ENCODE measurements at places on chromosomes 2 and 18.

DNA sequence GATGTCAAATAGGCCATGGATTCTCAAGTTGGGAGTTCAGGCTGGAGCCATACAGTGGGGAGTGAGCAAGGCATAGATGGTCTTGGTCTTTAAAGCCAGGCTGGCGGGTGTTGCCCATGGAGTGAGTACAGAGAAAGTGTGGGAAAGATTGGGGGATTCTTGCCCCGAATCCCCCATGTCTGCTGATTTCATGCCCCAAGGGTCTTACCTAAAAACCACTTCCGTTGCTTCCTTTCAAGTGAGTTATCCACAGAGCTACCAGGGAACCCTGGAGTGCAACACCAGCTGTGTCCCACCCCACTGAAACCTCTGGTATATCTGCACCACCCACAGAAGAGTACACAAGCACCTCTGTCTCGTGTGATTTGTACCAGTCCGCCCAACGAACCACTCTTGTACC is 31.4 kb downstream of the FHOD3 start:
- DNase-seq = no peak

DNA sequence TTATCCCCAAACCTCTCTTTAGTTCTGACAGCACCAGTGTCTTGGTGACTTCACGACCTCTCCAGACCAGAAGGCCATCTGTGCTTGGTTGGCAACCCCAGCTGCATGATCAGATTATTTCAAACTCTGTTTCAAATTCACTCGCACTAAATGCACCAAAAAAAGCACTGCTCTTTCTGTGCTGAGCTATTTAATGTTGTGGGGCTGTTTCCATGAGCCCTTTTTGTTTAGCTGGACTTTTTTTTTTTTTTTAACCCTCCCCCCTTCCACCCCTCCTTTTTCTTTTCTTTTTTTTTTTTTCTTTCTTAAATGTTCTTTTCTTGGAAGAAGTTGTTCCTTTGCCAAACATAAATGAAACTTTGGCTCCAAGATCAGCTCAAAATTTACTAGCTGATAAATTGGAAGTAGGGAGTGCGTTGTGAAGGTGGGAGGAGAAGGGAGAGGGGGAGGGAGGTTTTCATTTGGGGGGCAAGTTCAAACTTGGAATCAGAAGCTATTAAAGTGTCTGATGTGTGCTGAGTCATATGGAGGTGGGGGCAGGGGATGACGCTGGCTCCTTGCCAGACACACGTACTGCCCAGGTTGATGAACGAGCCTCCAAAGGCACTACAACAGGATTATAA is 543.0 kb upstream of the TNP1 start:
- DNase-seq = no peak

- DNase-seq = peak; percentile 22
Observed at GRCh38 chr2:189698020-189698887, 23.8 kb downstream of the ANKAR start.

- DNase-seq = no peak
Observed at GRCh38 chr2:58710795-58711279, 469.7 kb upstream of the FANCL start.

DNA sequence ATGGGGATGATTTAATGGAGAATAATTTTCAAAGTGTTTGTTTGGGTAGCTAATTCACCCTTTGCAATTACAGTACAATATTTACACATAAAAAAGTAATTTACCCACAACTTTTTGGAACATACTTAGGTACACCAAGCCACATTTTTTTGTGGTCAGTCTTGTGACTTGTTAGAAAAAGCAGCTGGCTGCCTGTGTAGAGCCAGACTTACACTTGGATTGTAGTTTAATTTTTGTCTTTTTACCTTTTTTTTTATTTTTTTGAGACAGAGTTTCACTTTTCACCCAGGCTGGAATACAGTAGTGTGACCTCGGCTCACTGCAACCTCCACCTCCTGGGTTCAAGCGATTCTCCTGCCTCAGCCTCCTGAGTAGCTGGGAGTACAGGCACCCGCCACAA is 45.4 kb downstream of the RALBP1 start:
- no peak for DNase-seq

DNA sequence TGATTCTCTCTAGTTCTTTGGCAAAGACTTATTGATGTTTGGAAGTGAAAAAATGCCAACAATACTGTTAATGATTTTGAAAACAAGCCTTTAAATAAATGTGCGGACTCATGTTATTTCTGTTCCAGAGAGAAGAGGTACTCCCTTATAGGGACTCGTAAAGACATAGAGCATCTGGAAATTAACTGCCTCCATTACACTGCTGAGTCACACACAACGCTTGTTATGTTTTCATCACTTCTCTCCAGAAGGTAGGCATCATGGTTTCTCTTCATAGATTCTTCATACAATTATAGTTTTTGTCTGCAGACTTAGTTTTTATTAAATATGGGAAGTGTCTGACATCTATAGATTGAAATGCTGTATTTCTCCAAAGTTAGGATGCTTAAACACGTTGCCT is 302.5 kb upstream of the EPC2 start:
- DNase-seq = no peak

GRCh38 chr2:161571051-161571429 is 53.2 kb upstream of the SLC4A10 start:
- no peak for DNase-seq

- DNase-seq = no peak
Observed at GRCh38 chr2:47236503-47237215, 81.6 kb upstream of the STPG4 start.

- no peak for DNase-seq
Observed at GRCh38 chr2:203649176-203649814, 57.1 kb upstream of the CD28 start.

- DNase-seq = no peak
Observed at GRCh38 chr2:196887431-196887830, 39.1 kb downstream of the PGAP1 start.

- no peak for DNase-seq
Observed at GRCh38 chr2:163697846-163698637, 37.8 kb downstream of the FIGN start.

GRCh38 chr2:52810460-52810859 is 957.1 kb upstream of the CHAC2 start:
- no peak for DNase-seq

DNA sequence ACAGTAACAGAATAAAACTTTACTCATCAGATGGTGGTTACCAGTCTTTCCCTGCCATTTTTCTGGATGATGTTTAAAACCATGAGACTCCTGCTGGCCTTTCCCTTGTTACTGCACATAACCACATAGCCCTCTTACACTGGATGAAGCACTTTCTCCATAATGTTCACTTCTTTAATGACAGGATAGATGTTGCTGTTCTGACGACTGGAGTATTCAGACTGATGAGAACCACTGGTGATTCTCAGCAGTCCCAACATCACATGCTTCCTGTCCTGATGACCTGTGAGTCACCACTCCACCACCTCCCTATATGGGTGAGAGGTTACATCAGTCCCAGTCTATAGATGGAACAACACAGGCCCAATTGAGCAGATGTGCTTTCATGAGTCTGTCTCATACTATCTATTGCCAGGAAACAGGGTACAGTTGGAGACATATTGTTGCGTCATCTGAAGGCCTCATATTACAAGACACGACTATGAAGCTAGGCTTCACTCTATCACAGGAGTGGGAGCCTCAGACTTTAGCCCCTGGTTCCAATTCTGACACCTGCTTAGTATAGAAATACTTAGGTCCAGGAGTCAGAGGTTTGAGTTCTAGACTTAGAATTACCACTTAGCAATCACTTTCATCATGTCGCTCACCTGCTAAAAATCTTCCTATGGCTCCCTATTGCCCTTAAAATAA is 145.7 kb upstream of the KLF7 start:
- peak; percentile 38 for DNase-seq

- DNase-seq = peak; percentile 43
Observed at GRCh38 chr18:51196811-51197660, 445 bp downstream of the MEX3C start.

GRCh38 chr2:64296140-64296480 is 151.9 kb upstream of the PELI1 start:
- DNase-seq = peak; percentile 21

DNA sequence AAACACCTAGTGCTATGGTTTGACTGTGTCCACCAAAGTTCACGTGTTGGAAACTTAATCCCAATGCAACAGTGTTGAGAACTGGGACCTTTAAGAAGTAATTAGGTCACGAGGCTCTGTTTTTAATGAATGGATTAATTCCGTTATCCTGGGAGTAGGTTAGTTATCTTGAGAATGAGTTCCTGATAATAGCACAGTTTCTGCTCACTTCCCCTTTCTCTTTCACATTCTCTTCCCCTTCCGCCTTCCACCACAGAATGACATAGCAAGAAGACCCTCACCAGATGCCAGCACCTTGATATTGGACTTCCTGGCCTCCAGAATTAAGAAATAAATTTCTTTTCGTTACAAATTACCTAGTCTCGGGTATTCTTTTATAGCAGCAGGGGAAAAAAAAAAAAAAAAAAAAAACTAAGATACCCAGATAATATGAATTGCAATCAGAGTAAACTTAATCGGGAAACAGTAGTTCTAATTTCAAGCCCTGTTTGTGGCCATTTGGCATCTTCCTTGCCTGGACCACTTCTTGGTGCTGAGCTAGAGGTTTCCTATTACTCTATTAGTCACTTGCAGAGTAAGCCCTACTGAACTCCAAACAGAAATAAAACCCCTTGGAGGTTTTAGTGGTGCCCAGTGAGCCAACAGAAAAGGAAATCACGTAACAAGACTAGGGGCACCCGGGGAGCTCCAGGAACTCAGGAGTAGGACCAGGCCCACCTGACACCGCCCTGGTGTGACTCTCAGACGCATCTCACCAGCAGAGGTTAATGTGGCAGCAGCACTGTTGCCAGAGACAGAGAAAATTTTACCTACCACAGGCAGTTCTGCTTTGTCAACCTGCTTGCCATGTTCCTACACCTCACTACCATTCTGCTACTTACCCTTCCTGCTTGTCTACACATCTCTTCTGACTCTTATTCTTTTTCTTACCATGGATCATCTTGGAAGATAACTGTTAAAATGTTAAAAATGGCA is 147.6 kb upstream of the CAB39 start:
- no peak for DNase-seq

DNA sequence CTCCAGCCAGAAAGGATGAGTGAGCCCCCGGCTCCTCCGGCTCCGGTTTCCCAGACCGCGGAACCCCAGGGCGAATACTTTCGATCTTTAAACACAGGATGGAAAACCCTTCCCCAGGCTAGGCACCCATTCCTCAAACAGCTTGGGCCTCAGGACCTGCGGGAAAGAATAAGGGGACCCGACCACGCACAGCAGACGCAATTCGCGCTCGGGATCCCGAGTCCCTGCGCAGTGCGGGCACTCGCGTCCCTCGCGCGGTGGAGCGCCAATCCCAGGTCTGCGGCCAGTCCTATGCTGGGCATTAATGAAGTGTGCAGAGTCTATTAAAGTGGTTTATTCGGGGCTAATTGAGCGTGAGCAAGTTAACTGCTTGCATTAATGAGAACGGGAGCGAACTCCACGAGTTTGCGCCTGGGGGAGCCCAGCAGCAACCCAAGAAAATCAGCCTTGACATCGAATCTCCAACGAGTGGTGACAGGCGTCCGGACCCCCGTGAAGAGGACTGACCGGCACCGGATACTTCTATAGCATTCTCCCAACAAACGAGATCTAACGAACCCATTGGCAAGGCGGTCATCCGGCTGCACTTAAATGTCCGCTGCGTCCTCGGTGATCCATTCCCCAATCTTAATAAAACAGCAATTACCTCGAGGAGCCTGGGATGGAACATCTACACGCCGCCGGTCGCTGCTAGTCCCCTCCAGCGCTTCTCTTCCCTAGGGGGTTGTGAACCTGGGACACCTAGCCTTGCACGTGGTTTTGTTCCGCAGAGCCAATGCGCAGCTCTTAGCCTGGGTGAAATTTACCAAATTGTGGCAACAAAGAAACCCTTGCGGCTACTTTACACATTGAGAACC is 1.6 kb downstream of the OSR1 start:
- no peak for DNase-seq

- DNase-seq = no peak
Observed at GRCh38 chr2:55976681-55977080, 53.1 kb upstream of the EFEMP1 start.

GRCh38 chr2:209940936-209941335 is 61.5 kb upstream of the RPE start:
- no peak for DNase-seq

- DNase-seq = no peak
Observed at GRCh38 chr2:186515376-186515775, 29.3 kb downstream of the ZC3H15 start.

GRCh38 chr2:28084564-28084963 is 194.0 kb downstream of the BABAM2 start:
- no peak for DNase-seq

- no peak for DNase-seq
Observed at GRCh38 chr2:209147981-209148380, 275.9 kb upstream of the MAP2 start.
